ENCODE measurements at places on chromosomes 3 and 15.

GRCh38 chr3:11769704-11770476, 76.8 kb downstream of the TAMM41 start:
- DNase-seq, result no peak

DNA sequence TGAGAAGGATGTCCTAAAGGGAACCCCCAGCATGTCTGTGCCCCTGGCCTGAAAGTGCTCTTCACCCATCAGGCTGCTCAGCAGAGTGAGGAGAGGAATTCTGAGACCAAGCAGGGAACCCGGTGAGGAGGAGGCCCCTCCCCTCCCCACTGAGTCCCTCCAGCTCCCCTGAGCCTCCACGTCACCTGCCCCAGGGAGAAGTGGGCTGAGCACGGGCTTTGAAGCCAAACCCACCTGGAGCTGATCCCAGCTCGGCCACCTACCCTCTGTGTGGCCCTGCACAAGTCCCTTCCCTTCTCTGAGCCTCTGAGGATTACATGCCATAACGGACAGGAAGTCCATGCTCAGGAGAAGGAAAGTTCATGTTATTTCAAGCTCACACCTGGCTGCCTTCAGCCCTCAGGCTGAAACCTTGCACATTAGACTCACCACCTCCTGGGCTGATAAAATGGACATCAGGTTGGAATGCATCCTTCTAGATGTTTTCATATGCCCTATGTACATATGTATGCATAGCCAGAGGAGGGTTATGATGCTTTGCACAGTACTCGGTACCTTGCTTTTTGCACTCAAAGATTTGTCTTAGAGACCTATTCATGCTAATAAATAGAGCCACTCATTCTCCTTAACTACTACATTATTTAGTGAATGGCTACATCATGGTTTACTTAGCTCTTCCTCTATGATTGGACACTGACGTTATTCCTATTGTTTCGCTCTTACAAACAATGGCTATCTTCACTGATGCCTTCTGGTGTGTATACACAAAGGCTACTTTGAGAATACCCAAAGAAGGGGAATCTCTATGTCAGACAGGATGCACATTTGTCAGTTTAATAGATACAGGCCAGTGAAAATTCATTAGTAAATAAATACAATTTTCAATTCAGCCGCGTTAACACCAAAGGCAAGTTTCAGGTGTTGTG, 31.6 kb upstream of the GATA2 start:
- no peak for DNase-seq

GRCh38 chr3:130383424-130383823, 38.0 kb downstream of the COL6A5 start:
- DNase-seq, result no peak

DNA sequence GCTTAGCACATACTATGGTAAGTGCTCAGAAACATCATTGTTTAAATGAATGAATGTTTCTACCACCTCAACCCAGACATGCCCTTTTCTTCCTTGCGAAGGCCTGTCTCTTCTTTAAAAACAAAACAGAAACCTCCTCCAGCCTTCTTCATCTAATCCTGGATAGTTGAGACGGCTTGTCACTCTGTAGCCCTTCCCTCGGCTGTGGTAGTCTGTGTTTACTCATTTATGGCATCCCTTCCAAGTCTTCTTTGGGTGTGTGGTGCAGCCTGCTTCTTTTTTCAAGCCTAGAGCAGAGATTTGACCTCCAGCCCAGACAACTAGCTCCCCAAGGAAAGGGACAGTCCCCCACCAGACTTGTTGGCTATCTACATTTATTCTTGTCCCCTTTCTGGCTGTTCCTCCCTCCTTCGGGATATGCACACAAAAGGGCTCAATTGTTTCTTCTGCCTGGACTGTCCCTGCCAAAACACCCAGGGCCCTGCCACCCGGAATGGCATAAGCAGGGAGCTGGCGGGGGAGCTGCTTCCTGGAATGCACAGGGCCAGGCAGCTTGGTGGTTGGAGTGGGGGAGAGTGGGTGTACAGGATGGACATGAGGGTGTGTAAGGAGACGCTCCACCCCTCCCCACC, 67.8 kb downstream of the ITGA11 start:
- no peak for DNase-seq

DNA sequence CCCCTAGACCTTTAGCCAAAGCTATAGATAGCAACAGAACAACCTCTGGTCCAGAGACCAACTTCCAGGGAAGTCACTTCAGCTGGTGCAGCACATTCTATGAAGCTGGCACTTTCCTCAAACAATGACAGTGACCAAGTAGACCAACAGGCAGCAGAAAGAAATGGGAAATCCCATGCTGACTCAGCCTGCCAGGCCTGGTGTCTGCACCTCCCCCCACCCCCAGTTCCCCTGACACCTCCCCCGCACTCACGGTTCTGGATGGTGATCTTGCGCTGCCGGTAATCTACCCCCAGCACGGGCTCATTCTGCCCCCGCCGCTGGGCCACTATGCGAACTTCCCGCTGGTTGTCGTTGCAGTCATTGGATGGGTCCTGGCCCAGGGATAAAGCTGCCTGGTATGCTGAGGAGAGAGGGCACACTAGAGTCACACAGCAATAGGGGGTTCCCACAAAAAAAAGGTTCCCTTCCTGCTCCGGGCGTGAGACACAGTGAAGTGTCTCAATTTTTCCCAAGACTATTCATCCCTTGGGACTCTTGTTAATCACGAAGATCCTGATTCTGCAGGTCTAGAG, 17.0 kb downstream of the ILDR1 start:
- no peak for DNase-seq

Measured in stimulated activated CD4-positive, alpha-beta T cell treated with anti-CD3 and anti-CD28 coated beads, TNF-alpha, amount 100 ng/mL, for 48 hours (primary cell).